ENCODE measurements at places on chromosomes 3 and 15. TPM values are rescaled to one million over a fixed set of nuclear protein-coding genes. Genes with fewer than 3 reads are reported as not detected.

Gene MASP1
- not detected for polyA plus RNA-seq

Gene INSYN1
- not detected for polyA plus RNA-seq

Gene TTLL13
- polyA plus RNA-seq, result 0.33 TPM

Gene TMOD2
- polyA plus RNA-seq, result 4.4 TPM

Gene LRRIQ4
- not detected for polyA plus RNA-seq
